NCI-H460 (cell line): ENCODE measurements at places on chromosomes 5 and 9.

- no peak for DNase-seq
These were observed 38.6 kb upstream of the PIK3R1 start for GRCh38 chr5:68176802-68177479.

GRCh38 chr5:90294604-90295003, 115.0 kb downstream of the CETN3 start:
- no peak for DNase-seq

DNA sequence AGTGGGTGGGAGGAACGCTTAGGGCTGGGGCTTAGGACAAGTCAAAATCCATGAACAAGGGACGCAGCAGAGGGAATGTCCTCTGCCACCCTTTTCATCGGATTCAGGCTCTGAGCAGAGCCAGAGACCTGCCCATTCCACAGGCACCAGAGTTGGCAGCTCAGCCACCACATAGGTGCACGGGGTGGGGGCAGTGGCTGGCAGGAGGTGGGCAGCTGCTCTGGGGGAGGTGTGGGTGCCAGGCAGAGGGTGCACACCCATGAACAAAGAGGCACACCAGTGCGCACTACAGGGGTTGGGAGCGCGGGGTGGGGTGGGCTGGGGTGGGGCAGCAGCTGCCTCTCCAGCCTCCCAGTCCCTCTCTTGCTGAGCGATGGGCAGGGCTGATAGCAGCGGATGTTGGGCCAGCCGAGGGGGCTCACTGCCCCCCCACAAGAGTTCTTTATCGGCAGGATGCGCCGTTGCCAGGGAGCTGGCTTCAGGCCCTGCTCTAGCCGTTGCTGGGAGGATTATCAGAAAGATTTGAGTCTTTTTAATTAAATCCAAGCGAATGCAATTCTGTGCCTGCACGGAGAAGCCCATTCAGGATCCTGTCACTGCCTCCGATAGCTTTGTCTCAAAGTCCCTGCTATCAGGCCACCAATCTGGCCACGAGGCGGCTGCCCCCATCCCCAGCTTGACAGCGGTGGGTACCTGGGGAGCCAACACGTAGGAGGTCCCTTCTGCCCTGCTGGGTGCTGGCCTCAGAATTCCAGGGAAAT, 64.3 kb upstream of the LMX1B start:
- DNase-seq = no peak

GRCh38 chr5:154131817-154132216, 58.7 kb upstream of the GALNT10 start:
- DNase-seq = no peak

DNA sequence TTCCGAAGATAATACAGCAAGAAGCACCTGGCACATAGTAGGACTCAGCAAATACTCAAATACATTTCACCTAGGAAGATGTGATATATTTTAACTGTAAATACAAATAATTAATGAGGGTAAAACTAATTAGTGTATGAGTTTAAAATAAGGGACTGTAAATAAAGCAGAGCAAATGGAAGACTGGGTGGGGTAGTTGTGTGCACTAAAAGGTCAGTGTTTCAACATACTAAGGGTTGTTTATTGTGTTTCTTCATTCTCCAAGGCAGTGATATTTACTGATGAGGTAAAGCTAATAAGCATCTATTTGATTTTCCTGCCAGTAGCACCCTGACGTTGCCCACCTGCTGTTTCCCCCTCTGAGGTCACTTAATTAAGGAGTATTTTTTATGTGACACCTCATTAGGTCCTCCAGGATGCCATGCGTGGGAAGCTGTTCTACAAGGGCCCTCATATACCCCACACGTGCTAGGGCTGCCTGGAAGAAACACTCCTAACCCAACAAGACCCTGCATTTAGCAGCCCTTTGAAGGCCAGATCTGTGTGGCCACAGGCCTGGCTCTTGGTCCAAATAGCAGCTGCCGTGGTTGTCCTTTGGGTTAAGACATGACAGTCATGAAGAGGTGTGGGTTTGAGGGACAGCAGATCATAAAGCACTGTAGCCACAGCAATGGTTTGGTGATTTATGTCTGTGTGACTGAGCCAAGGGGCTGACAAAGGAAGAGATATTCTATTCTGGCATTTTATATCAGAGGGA, 97.5 kb upstream of the RPS23 start:
- DNase-seq = no peak

GRCh38 chr9:116243708-116244107, 90.1 kb downstream of the PAPPA start:
- no peak for DNase-seq

- DNase-seq = no peak
These were observed 53.5 kb downstream of the GRIA1 start for GRCh38 chr5:153543959-153544470.

- no peak for DNase-seq
These were observed 37.7 kb upstream of the CSNK1G3 start for GRCh38 chr5:123474228-123474627.

DNA sequence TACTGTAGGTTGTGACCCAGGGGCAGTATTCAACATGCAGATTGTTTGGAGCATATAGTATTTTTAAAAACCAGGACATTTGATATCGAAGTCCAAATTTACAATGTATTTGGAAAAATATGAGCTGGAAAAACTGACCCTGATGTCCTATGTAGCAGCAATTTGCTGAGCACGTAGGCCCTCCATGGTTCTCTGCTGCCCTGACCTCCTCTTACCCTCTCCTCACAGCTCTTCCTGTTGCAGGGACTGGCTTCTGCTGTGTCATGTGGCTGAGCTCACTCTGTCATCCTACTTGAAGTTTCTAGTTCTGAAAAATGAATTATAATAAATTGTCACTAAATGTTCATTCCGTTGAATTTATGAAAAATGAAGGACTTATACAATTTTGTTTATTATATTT, 4.1 kb upstream of the ASPN start:
- no peak for DNase-seq

DNA sequence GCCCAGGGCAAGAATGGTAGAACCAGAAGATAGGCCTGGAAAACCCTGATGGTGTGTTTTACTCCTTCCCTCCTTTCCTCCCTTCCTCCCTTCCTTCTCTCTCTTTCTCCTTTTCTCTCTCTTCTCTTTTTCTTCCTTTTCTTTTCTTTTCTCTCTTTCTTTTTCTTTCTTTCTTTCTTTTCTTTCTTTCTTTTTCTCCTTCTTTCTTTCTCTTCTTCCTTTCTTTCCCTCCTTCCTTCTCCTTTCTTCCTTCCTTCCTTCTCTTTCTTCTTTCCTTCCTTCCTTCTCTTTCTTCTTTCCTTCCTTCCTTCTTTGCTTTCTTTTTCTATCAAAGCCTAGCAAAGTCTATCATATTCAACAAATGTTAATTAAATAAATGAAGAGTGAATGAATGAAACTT, 24.0 kb upstream of the UBE2QL1 start:
- DNase-seq = no peak

GRCh38 chr5:78972654-78973428, 12.3 kb downstream of the ARSB start:
- DNase-seq = no peak

DNA sequence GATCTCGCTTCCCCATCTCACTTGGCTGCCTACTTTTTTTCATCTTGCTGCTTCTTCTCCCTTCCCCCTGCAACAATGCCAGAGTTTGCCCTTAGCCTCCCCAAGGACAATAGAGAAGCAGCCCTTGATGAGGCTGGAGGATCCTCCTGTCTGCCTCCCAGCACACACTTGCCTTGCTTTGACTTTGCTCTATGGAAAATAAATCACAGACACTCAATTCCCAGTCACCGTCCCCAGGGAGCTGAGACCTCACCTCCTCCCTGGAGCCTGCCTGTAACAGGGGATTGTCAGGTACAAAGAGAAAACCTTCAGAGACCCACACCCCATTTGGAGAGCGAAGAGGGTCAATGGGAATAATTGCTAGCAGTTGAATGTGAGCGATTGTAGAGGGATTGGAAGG, 242.1 kb upstream of the ZNF462 start:
- DNase-seq = no peak

DNA sequence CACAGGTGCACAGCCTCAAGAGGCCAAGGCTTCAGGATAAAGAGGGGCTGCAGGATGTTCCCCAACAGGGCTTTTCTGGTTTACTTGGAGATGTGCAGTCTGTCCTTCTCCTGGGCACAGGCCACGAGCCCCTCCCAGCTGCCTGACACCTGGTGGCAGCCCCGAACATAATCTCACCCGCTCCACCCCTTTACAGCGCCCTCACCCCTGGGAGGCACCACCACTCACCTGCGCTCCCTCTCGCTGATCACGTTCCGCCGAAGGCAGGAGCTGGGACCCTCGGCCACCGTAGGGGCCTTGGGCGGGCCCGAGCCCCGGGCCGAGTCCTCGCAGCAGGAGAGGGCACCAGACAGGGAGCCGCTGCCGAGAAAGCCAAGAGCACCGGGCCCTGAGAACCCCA, 514 bp downstream of the SOHLH1 start:
- no peak for DNase-seq

- DNase-seq = peak; percentile 59
These were observed 7.3 kb downstream of the EGFLAM start for GRCh38 chr5:38265546-38266179.

- DNase-seq = no peak
These were observed 65.8 kb upstream of the STXBP1 start for GRCh38 chr9:127546125-127546832.

DNA sequence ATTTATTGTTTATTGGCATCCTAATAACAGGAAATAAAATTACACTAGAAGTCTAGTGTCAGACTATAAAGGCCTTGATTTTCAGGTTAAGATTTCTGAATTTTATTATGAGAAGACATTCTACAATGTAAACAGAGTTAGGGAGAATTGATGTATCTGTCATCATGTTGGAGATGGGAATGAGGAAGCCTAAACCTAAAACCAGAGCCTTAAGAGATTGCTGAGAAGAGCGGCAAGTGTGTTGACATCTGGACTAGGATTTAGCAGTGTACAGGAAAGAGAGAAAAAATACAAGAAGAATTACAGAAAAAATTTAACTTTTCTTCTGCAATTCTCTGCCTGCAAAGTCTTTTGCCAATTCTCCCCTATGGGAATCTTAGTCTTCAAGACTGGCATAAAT, 525.5 kb downstream of the NR2F1-AS1 start:
- DNase-seq = no peak

GRCh38 chr9:129776938-129777768, 24.3 kb upstream of the PTGES start:
- DNase-seq = peak; percentile 97

GRCh38 chr9:121357011-121357410, 13.0 kb downstream of the STOM start:
- DNase-seq = no peak

GRCh38 chr9:101275769-101276250, 109.0 kb downstream of the BAAT start:
- no peak for DNase-seq

GRCh38 chr5:141969783-141970771, 1.2 kb downstream of the RNF14 start:
- peak; percentile 15 for DNase-seq

- DNase-seq = no peak
These were observed 11.1 kb downstream of the OLFM1 start for GRCh38 chr9:135098400-135099105.

DNA sequence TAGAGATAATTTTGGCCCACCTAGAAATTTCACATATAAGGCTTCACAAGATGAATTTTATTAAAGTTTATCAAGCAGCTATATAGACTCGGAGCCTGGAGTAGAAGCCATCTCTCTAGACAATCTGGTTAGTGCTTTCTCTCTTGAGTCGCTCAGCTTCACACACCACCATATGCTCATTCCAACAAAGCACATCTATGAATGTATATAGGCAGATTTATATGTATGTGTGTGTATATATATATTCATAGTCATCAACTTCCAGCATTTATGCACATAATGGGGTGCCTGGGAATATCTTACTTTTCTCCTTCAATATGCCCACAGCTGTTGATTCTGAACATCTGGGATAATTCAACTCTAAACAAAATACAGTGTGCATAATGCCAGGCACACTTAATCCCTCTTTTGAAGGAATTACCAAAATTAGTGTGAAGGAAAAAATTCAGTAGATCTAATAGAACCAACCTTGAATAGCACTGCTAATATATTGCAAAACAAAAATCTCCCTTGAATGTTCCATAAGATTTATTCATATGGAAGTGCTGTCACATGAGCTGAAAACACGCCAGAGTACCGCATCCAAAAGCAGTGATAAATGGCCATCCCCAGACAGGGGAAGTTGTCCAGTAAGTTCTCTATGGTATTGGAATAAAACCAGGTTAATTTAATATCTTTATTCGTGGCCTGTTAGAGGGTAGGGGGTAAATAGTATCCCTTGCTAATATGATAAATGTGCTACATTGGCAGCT, 56.0 kb upstream of the MOCS2 start:
- DNase-seq = no peak

GRCh38 chr9:69937360-69937759, 106.3 kb upstream of the MAMDC2 start:
- no peak for DNase-seq

DNA sequence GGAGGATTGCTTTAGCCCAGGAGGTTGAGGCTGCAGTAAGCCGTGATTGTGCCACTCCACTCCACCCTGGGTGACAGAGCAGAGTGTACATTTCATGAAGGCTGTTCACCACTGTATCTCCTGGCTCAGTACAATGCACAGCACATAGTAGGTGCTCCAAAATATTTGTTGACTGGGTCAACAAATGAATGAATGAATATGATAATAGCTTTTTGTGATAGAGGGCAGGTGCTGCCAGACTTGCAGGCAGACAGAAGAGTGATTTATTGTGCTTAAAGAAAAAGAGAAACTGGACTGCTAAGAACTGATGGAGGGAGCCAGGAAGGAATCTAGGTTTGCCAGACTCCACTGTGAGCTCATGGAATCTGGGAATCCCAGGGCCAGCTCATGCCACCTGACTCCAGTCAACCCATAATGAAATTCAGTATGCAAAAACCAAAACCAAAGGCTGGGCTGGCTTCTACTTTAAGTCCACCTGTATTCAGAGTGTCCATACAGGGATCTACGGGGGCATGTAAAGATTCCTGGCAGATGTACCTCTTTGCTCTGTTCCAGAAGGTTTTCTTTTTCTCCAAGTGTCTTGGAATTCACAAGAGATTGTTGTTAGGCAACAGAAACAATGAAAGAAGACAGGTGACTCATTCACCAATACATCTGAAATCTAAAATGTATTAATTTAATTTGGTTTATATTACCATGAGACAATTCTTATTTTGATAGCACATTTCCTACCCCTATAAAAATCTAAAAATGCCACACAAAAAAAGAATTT, 15.5 kb upstream of the CTNNA1 start:
- DNase-seq = no peak

DNA sequence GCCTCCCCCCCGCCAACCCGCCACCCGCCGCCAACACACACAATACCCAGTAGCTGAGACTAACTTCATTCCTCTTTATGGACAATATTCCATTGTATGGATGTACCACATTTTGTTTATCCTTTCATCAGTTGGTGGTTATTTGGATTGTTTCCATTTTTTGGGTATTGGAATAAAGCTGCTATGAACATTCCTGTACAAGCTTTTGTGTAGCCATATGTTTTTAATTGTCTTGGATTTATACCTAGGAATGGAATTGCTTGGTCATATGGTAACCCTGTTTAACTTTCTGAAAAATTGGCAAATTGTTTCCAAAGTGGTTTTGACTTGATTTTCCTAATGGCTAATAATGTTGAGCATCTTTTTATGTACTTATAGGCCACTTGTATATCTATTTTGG, 4.9 kb upstream of the UBTD2 start:
- no peak for DNase-seq

- no peak for DNase-seq
These were observed 21.4 kb upstream of the SCGB3A1 start for GRCh38 chr5:180612683-180613082.
